Activated naive CD8-positive, alpha-beta T cell treated with anti-CD3 and anti-CD28 coated beads, Interleukin-2, amount 10 ng/mL, durations not matched to agents 7 days and 5 days (primary cell): ENCODE measurements at places on chromosomes 16 and 17. TPM values are rescaled to one million over a fixed set of nuclear protein-coding genes. Genes with fewer than 3 reads are reported as not detected.

TM4SF5 gene
- not detected for total RNA-seq

ZFHX3 gene
- total RNA-seq: 1.1 TPM

KRT222 gene
- not detected for total RNA-seq

- H3K27ac ChIP-seq: no peak overlapping the region
- H3K36me3 ChIP-seq: peaks cover 20% of the 10 kb centered on the region
- H3K27me3 ChIP-seq: peaks cover 2% of the 10 kb centered on the region
- peaks cover 19% of the 10 kb centered on the region for H3K4me1 ChIP-seq
- no peak for DNase-seq
Measured at GRCh38 chr17:68328676-68329075, 37.4 kb downstream of the ARSG start.

- DNase-seq: no peak
- H3K27me3 ChIP-seq: no peaks in the 10 kb centered on the region
- peaks cover 55% of the 10 kb centered on the region for H3K4me1 ChIP-seq
- peak overlapping the region; percentile 92 for H3K4me3 ChIP-seq
- peaks cover 25% of the 10 kb centered on the region for H3K36me3 ChIP-seq
Measured at GRCh38 chr17:49738456-49739163, 25.3 kb downstream of the FAM117A start.
